Hematopoietic multipotent progenitor cell treated with erythropoietin and hydrocortisone succinate and interleukin-3 and kit ligand, for 17 days (in vitro differentiated cells): ENCODE measurements at places on chromosomes 6 and 20.

GRCh38 chr6:111478064-111478476, 4.9 kb downstream of the REV3L start:
- DNase-seq, result peak; percentile 18

DNA sequence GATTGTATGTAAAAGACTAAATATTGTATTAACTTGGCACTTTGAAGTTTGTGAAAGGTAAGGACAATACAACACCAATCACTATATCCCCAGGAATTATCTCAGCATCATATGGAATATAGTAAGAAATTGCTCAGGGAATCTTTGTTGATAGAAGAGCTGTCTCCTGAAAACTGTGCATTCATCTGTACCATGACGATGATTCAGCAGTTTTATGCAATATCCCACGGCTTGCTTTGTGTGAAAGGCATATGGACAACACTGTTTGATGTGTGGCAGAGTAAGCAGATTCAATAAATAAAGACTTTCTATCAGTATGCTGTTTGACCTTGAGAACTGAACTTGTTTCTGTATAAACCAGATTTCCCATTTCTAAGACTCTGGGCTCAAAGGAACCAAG, 147.5 kb upstream of the PLN start:
- no peak for DNase-seq

DNA sequence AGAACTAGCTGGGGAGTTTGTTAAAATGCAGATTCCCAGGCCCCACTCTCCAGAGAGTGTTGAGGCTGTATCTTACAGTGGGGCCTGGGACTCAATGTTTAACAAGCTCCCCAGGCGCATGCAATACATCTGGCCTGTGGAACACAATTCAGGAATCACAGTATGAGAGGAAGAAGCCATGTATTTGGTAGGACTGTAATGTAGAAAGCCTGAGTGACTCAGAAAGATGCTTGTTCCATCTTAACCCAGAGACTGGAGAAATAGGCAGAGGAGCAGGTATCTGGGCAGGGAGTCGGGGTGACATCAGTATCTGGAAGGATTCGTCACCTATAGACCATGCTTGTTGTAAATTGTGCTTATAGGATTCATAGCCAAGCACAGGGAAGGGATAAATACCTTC, 90.5 kb downstream of the UNC5CL start:
- no peak for DNase-seq

GRCh38 chr6:113960795-113961194, 10.2 kb downstream of the HDAC2 start:
- no peak for DNase-seq

DNA sequence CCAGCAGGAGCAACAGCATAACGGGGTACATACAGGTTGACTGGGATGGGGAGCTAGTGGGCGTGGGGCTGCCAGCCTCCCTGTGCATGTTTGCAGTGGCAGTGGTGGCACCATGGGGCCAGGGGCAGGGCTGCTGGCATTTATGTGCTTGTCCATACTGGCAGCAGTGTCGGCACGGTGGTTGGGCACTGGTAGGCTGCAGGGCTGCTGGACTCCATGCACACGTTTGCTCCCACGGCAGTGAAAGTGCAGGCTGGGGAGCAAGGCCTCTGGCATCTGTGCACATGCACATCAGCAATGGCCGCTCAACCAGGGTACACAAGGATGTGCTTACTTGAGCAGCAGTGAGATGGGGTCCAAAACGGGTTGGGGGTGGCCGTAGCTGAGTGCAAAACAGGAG, 159.5 kb upstream of the KHDRBS2 start:
- no peak for DNase-seq

DNA sequence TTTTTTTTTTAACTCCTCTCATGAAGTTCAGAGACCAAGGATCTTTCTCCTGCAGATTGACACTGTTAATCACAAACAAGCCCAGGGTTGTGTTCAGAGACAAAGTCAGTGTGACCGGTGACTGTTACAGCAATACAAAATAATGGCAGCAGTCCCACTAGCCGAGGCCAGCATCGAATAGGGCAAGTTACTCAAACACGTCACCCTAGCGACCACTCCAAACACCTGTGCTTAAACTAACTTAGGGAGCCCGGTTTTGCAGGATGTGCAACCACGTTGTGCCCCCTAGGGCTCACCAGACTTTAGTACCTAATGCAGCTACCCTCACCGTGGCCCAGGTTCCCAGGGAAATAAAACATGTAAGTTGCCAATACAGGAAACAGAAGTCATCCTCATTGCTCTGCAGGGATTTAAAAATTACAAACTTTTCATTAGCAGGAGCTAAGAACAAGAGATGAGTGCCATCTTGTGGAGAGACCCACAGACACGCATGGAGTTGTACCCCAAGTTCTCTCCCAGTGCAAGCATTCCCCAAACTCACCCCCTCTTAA, 38.1 kb downstream of the FAM50B start:
- no peak for DNase-seq

DNA sequence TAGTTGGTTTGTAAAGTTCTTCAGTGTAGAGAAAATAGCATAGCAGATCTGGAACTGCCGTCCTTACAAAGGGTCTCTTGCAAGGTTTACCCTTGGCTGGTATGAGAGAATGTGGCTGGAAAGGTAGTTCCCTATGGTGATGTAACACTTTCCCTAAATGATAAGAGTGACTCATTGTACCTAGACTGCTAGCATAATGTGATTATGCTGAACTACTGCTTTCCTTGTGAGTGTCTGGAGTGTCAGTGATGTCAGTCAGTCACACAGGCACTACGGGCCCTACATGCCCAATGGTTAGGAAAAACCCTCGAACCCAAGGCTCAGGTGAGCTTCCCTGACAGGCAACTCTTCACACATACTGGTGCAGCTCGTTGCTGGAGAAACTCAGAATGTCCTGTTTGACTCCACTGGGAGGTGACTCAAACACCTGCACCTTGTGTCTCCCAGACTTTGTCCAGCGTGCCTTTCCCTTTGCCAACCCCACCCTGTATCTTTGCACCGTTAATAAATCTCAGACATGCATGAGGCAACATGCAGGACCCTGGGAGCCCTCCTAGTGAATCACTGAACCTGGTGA, 28.4 kb upstream of the LY86 start:
- no peak for DNase-seq

GRCh38 chr6:169726963-169727362, 2.7 kb upstream of the PHF10 start:
- no peak for DNase-seq

DNA sequence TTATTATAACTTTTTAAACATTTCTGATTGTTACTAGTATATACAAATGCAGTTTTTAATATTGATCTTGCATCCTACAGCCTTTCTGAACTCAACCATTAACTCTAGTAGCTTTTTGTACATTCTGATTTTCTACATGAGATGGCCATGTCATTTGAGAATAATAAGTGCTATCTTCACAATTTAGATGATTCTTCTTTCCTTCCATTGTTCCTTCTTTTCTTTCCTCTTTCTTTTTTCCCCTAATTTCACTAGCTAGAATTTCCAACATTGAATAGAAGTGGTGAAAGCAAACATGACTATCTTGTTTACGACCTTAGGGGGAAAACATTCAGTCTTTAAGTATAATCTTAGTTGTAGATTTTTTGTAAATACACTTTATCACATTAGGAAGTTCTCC, 128.2 kb upstream of the PRSS16 start:
- DNase-seq, result no peak

DNA sequence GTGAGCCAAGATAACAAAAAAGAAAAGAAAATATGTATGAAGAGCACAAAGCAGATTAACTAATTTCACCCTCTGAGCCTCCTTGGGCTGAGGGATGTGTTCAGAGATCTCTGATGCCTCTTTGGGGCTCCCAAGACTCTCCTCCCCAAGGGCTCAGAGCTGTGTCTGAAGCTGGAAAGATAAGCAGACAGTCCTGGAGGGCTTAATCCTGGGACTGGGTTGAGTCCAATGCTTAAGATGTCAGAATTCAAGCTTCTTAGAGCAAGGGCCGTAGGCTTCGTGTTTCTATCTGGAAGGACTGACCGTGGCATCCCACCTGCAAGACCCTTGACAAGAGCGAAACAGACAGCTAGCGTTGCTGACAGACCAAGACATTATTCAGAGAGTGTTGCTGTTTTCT, 229.0 kb downstream of the ZMYND8 start:
- DNase-seq, result no peak

- no peak for DNase-seq
Measured at GRCh38 chr6:126199466-126199865, 140.4 kb upstream of the CENPW start.

- peak; percentile 30 for DNase-seq
Measured at GRCh38 chr20:41116282-41116956, 20.9 kb upstream of the PLCG1 start.

GRCh38 chr6:38631186-38631783, 8.4 kb downstream of the BTBD9 start:
- DNase-seq, result no peak

GRCh38 chr6:20866036-20866435, 331.8 kb downstream of the CDKAL1 start:
- no peak for DNase-seq

GRCh38 chr6:4145083-4145482, 9.7 kb upstream of the ECI2 start:
- no peak for DNase-seq

GRCh38 chr20:49104365-49104648, 58.2 kb downstream of the CSE1L start:
- DNase-seq, result no peak

- DNase-seq, result no peak
Measured at GRCh38 chr6:99912657-99913056, 81.4 kb downstream of the MCHR2 start.

- no peak for DNase-seq
Measured at GRCh38 chr6:13030396-13030795, 297.9 kb downstream of the TBC1D7 start.

- no peak for DNase-seq
Measured at GRCh38 chr6:35602133-35602946, 86.4 kb downstream of the FKBP5 start.

DNA sequence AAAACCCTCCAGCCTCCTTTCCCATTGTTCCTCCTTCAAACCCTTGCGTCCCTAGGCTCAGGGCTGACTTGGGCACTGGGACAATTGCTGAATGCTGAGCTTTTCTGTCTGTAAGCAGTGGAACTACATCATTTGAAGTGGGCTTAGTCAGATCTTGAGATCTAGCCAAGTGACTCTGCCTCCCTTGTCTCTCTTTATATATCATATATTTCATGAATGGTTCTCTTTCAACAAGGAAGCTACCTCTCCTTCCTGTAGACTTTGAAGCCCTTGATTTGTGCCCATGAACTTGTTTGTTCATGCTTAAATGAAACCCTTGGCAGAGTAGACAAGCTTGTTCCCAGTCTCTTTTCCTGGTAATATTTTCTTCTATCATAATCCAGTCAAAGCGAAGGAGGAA, 60.0 kb upstream of the KIF13A start:
- DNase-seq, result no peak

DNA sequence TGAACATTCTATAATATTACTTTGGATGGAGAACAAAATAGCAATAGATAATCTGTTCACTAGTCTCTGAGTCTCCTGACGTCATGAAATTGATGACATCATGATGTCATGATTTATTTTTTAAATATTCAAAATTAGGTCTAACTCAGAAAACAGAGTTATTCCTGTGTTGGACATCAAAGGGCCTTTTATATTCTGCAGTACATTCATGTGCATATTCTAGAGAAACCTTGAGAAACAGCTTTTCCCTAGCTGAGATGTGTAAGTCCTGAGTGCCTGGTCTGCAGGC, 53.3 kb downstream of the MYB start:
- DNase-seq, result no peak
